B cell (primary cell): ENCODE measurements at places on chromosomes 12 and 14.
A peak's percentile ranks its signal among the peaks of the same experiment; 100 is the strongest.

GRCh38 chr14:29861996-29862395 is 65.7 kb downstream of the PRKD1 start:
- no peak for DNase-seq

- DNase-seq: no peak
Measured at GRCh38 chr12:119649202-119649808, 18.6 kb upstream of the PRKAB1 start.

DNA sequence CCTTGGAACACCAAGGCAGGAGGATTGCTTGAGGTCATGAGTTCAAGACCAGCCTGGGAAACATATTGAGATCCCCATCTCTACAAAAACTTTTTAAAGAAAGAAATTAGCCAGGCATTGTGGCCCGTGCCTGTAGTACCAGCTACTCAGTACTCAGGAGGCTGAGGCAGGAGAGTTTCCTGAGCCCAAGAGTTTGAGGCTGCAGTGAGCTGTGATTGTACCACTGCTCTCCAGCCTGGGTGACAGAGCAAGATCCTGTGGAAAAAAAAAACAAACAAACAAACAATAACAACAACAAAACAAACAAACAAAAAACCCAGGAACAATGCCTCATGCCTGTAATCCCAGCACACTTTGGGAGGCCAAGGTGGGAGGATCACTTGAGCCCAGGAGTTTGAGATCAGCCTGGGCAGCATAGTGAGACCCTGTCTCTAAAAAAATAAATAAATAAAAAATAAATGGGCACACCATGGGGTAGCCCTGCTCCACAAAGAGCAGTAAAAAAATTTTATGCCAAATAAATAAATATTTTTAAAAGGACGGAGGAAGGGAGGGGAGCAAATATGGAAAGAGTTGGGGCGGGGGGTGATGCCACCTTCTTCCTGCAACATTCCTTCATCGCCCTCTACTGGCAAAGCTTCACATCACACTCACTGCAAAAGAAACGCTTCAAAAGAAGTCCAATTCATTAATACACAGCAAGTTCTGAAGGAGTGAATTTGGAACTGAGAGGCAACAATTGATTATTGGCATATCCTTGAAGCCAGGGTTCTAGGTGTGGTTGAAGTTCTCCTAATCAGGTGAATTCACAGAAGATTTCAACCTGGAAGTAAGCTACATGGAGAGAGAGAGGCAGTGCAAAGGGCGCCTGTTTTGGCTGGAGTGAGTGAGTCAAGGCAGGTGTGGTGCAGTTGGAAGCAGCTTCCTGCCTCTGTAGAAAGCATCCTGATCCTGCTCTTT is 8.8 kb upstream of the GNPTAB start:
- peak; percentile 80 for DNase-seq

DNA sequence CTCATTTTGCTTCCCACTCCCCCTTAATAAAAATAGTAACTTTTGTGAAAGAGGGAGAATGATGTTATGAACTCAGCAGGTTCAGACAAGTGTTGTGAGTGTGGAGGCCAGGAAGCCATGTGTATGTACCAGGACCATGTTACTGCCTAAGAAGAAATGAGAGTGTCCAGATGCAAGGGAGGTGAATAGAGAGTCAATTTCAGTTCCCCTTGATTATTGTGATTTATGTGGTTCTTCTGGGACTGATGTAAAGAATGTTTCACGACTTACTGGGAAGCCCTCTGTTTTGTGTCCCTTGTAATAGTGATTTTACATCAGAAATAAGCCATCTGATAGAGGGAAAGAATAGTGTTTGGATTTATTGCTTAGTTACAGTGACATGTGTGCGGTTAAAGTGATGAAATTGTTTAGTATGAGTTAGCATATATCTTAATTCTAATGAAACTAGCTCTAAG is 32.5 kb downstream of the FBXO34 start:
- peak; percentile 27 for DNase-seq

GRCh38 chr12:12653922-12654321 is 42.1 kb downstream of the GPR19 start:
- no peak for DNase-seq

DNA sequence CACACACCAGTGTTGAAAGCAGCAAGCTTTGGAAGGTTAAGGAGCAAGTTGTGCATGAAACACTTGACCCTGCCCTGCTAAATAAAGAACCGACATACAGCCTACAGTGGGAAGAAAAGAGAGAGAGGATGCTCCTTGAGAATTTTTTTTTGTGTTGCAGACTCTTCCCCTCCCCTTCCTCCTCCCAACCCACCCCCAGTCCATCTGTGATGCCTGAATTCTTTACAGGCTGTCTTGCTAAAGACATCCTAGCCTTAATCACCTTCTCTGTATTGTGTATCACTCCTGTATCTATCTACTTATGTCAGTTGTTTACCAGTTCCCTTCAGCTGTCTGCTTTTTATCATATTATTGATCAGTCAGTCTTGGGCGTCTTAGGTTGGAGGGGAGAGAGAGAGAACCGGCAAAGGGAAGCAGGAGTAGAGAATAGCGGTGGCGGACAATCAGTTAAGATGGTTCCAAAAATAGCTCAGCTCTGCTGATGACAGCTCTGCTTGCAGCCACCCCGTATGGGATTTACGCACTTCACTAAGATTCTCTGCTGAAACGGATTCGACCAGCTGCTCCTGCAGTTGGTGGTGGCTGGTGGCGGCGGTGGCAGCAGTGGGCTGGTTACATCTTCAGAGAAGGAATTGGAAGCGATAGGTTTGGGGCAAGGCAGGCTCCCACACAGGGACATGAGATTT is 664.7 kb downstream of the NRXN3 start:
- DNase-seq: no peak

GRCh38 chr14:74008843-74009499 is 10.1 kb downstream of the ENTPD5 start:
- no peak for DNase-seq

- DNase-seq: no peak
Measured at GRCh38 chr12:50103767-50104321, at the start of gene GPD1. Gene GPD1, plus strand, starts transcription at chr12:50104008. Its CDS starts 43 bp downstream, at chr12:50104051.

GRCh38 chr12:128914908-128915563 is 61.8 kb downstream of the GLT1D1 start:
- peak; percentile 65 for DNase-seq
